Activated naive CD4-positive, alpha-beta T cell treated with anti-CD3 and anti-CD28 coated beads for 36 hours (primary cell): ENCODE measurements at places on chromosomes 16 and 17. TPM values are rescaled to one million over a fixed set of nuclear protein-coding genes. Genes with fewer than 3 reads are reported as not detected.

OSGIN1 gene
- total RNA-seq: 0.47 TPM

SLC13A2 gene
- not detected for total RNA-seq

MEAK7 gene
- total RNA-seq: 6.3 TPM

LRRC36 gene
- total RNA-seq: 0.64 TPM

ZDHHC7 gene
- 16.6 TPM for total RNA-seq

PKD1 gene
- 68.9 TPM for total RNA-seq

SALL1 gene
- not detected for total RNA-seq

ABCA10 gene
- 0.14 TPM for total RNA-seq

TPSG1 gene
- not detected for total RNA-seq

GAST gene
- not detected for total RNA-seq

CD300A gene
- total RNA-seq: 1.3 TPM

KRTAP4-1 gene
- not detected for total RNA-seq

KRT31 gene
- not detected for total RNA-seq

CLCN7 gene
- 34.5 TPM for total RNA-seq

DHRS7B gene
- total RNA-seq: 12.0 TPM

HOXB2 gene
- total RNA-seq: 15.6 TPM

PPL gene
- 0.07 TPM for total RNA-seq

- no peak for DNase-seq
Observed at GRCh38 chr16:49910541-49911071, 54.7 kb upstream of the ZNF423 start.

GRCh38 chr16:19294156-19294649, 8.7 kb downstream of the CLEC19A start:
- peak; percentile 53 for DNase-seq

- peak; percentile 7 for DNase-seq
Observed at GRCh38 chr17:61412860-61413660, 13.4 kb downstream of the TBX2 start.

- DNase-seq: no peak
Observed at GRCh38 chr16:76801357-76801756, 389.6 kb upstream of the MON1B start.

- DNase-seq: no peak
Observed at GRCh38 chr16:3147046-3147756, 12.4 kb downstream of the ZNF213 start.

- DNase-seq: no peak
Observed at GRCh38 chr16:83176802-83177201, 550.0 kb downstream of the CDH13 start.

- peak; percentile 79 for DNase-seq
Observed at GRCh38 chr16:50245417-50246298, 20.7 kb upstream of the ADCY7 start.

GRCh38 chr17:57051886-57052361, 33.1 kb upstream of the AKAP1 start:
- DNase-seq: no peak

DNA sequence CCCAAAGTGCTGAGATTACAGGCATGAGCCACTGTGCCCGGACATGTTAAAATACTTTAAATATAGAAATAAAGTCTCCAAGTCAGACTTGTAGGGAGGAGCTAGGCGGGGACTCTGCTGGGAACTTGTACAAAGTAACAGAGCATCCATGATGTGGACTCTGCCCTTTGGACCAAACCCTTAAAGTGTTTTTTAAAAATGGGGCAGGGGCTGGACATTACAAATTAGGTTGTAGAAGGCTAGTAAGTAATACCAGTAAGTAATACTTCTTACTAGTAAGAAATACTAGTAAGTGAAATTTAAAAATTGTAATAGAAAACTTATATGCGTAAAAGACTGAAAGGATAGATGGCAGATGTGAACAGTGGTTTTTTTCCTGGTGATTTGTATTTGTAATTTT, 9.7 kb upstream of the SPATA32 start:
- DNase-seq: no peak

GRCh38 chr17:49858796-49859195, 10.9 kb upstream of the TAC4 start:
- no peak for DNase-seq

DNA sequence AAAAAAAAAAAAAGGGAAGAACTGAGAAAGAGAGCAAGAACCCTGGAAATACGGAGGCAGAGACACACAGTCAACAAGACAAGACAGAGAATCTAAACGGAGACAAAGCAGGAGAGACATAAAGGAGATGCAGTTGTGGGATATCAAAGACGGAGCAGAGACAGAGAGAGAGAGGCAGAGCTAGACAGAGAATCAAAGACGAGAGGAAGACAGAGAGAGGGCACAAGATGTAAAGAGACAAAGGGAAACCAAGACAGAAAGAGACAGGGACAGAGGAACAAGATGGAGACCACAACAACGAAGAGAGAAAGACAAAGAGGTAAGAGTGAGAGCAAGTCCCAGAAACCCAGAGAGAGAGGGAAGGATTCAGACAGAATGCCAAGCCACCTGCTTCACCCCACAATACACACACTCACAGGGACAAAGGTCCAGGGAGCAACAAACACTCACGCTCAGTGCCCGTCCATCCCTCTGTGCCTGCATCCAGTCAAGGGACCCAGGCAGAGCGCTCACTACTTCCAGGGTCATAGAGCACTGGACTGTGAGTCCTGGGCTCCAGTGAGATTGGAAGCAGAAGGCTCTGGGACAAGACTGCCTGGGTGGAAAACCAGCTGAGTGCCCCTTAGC, 88.9 kb downstream of the C16orf78 start:
- DNase-seq: no peak

- DNase-seq: no peak
Observed at GRCh38 chr17:45046537-45047125, 4.8 kb downstream of the DCAKD start.

GRCh38 chr16:26430618-26431017, 636.1 kb upstream of the C16orf82 start:
- DNase-seq: no peak

- DNase-seq: peak; percentile 10
Observed at GRCh38 chr17:79325709-79326430, 251.2 kb downstream of the ENGASE start.

- no peak for DNase-seq
Observed at GRCh38 chr17:41428591-41429291, 4.4 kb upstream of the KRT37 start.

GRCh38 chr17:43720311-43721060, 38.1 kb downstream of the SOST start:
- peak; percentile 84 for DNase-seq

DNA sequence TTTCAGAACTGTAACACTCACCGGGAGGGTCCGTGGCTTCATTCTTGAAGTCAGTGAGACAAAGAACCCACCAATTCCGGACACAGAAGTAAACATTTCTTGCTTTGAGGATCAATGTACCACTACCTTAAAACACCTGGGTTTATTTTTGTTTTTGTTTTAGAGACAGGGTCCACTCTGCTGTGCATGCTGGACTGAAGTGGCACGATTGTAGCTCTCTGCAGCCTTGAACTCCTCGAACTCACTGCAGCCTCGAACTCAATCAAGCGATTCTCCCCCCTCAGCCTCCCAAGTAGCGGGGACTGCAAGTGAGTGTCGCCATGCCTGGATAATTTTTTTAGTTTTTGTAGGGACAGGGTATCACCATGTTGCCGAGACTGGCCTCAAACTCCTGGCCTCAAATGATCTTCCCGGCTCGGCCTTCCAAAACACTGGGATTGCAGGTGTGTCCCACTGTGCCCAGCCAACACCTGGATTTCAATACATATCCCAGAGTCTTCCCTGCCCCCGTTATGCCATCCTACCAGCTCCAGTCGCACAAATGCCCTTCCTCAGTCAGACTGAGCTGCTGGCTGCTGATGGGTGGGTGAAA, 13.0 kb upstream of the CES4A start:
- no peak for DNase-seq

DNA sequence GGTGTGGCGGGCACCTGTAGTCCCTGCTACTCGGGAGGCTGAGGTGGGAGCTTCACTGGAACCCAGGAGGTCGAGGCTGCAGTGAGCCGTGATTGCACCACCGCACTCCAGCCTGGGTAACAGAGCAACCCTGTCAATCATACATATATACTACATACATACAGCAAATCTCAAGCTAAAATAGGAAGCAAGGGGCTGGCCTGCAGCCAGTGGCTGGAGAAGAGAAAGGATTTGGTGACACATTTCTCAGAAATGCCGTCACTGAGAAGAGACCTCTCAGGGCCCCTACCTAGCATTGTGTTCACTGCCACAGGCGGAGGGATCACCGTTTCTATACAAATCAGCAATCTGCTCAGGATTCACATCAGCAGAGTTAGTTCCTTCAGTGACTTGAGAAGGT, 16.9 kb downstream of the NARF start:
- no peak for DNase-seq

DNA sequence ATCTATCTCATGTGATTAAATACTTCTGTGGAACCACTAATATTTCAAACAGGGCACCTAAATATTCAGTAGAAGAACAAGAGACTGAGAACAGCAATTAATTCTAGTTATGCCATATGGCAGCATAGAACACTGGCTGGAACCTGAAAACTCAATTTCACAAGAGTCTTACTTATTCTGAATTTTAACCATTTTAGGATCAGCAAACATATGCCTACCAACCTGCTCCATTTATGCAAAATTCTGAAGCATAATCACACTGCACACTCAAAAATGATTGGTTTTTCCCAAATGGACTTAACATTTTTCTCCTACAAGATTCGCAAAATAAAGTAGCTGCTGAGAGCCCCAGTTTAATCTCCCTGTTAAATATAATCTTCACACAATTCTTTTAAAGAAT, 43.2 kb downstream of the SKAP1 start:
- DNase-seq: no peak

- no peak for DNase-seq
Observed at GRCh38 chr17:12320286-12320685, 299.6 kb downstream of the MAP2K4 start.
